ENCODE measurements at places on chromosomes 4 and X.

GRCh38 chr4:183398298-183399125 lies 45.9 kb upstream of the CDKN2AIP start:
- peak; percentile 58 for DNase-seq

DNA sequence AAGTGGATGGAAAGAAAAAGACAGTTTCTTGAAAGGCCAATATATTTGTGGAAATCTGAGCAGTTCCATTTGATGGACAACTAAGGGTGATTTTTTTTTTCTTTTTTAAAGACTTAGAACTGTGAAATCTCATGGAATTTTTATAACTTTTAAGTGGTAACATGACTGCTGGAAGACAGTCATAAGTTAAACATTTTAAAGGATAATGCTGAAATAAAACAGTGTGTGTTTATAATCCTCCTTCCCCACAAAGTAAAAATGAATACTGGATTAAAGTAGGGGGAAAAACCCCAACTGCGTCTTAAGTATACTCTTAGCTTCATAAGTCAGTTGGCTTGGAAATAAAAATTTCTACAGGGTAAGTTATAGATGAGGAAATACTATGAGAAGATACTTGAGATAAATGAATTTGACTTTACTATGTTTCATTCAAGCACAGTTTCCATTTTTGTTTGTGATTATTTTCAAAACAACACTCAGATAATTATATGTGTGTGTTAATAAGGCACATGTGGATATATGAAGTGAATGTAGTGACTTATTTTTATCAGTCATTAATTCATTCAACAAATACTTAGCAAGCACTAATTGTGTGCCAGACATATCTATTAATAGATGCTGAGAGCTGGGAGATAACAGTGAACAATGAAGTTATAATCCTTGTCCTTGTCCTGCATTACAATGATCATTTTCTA lies 129.2 kb upstream of the ETNPPL start:
- no peak for DNase-seq

- peak; percentile 26 for DNase-seq
These were observed 32.9 kb downstream of the HTT-AS start for GRCh38 chr4:3041192-3042142.

GRCh38 chr4:147683188-147683591 lies 773 bp downstream of the PRMT9 start:
- no peak for DNase-seq

GRCh38 chr4:56654238-56654632 lies 26.9 kb downstream of the HOPX start:
- DNase-seq: no peak

- no peak for DNase-seq
These were observed 929.1 kb downstream of the STIM2 start for GRCh38 chr4:27789773-27790172.

DNA sequence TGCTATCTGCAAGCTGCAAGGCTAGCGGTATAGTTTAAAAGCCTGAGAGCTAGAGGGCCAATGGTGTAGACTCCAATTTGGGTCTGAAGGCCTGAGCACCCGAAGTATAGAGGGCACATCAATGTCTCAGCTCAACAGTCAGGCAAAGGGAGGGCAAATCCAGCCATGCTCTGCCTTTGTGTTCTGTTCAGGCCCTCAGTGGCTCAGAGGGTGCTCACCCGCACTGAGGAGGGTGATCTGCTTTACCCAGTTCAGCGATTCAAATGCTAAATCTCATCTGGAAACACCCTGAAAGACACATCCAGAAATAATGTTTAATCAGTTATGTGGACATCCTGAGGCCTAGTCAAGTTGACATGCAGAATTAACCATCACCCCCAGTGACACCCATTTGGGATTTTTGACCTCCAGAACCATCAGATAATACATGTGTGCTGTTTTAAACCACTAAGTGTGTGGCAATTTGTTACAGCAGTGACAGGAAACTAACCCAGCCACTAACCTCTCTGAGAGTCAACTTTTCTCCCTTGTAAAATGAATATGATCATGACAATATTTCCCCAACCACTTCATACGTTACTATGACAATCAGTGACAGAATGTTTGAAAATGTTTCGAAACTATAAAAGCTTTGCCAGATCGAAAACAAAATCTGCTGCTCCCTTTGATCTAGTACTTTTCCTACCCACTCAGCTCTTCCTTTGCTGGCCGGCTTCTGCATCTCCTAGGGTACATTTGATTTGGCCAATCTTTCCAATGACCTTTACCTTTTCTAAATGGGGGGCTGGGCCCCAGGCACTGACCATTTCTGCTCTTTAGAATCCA lies 8.4 kb upstream of the TBL1X start:
- no peak for DNase-seq

DNA sequence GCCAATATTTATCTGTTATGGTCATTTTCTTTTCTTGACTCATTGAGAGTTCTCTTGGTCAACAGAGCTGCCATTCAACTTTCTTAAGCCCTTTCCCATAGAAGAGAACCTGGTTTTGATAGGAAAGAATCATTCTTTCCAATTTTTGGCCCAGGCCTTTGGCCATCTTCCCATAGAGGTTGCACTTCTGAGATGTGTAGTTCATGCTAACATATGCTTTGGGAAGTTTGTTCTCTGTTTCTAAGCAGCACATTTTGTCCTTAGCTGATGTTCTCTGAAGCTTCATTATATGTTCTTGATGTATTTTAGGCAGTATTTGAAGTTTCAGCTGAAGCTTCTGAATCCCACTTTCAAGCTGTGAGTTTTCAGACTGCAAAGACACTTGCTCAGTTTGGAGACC lies 161.1 kb downstream of the VEGFC start:
- no peak for DNase-seq

- no peak for DNase-seq
These were observed 1.6 kb upstream of the ASB5 start for GRCh38 chr4:176270669-176271068.

- no peak for DNase-seq
These were observed 222.6 kb downstream of the ENOX2 start for GRCh38 chrX:130680164-130681035.

DNA sequence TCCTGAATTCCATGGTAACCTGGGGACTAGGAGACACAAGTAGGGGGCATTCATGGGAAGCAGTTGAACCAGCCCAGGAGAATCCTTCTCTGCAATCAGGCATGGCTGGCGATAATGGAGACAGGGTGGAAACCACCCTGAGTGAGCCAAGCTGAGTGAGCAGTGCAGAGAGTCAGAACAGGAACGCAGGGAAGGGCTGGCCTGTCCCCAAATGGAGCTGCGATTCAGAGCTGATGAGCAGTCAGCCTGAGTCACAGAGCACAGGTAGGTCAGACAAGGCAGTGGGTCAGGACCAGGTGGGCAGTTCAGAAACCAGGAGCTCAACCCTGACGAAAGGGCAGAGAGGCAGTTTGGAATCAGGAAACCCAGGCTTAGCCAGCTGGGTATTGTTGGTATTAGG lies 129.0 kb downstream of the BTC start:
- DNase-seq: no peak

DNA sequence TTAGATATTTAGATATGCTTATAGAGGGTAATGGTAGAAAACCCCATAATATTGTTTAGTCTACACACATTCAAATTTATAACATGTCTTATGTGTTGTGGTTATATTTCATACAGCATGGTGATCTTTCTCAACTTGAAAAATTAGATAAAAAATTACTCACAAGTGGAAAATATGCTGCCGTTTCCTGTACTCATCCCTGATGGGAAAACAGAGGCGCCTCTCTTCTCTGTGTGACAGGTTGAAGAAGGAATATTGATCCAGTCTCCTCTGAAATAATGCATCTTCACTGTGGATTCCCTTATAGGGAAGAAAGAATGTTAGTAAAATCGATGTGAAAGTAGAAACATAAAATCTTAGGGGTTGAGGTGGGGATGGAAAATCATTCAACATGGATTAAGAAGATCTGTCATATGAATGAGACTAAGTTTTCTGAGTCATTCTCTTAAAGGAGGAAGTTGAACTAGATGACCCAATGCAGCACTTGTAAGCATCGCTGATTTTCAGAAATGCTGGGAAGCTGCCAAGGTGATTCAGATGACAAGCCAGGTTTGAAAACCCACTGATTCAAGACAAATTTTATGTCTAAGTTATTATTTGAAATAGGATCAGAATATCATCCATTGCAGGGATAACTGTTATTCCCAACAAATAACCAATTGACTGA lies 70.7 kb downstream of the ANKRD50 start:
- no peak for DNase-seq

GRCh38 chrX:1011691-1012283 lies 200.7 kb downstream of the CRLF2 start:
- DNase-seq: no peak

DNA sequence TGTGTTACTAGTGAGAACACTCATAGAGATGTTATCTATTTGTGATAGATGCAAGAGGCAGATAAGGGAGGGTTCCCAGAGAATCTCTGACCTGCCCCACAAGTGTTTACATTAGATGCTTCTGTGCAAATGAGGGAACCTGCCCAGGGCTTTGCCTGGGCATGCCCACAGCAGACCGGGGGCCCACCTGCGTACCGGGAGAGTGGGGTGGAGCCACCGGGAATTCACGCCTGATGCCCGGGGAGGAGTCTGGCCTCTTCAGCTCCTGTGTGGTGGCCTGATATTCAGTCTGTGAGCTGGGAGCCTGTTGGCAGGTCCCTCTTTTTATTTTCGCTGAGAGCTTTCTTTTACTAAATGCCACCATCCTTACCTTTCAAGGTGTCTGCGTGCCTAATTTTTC lies 155.7 kb downstream of the SNCA start:
- no peak for DNase-seq

DNA sequence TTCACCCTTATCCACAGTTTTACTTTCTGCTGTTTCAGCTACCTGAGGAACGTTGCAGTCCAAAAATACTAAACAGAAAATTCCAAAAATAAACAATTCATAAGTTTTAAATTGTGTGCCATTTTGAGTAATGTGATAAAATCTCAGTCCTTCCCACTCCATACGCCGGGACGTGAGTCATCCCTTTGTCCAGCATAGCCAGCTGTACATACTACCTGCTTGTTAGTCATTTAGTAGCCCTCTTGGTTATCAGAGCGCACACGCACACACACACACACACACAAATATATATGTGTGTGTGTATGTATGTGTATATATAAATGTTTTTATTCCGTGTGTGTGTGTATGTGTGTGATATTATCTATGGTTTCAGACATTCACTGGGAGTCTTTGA lies 4.8 kb upstream of the CCSER1 start:
- DNase-seq: no peak

DNA sequence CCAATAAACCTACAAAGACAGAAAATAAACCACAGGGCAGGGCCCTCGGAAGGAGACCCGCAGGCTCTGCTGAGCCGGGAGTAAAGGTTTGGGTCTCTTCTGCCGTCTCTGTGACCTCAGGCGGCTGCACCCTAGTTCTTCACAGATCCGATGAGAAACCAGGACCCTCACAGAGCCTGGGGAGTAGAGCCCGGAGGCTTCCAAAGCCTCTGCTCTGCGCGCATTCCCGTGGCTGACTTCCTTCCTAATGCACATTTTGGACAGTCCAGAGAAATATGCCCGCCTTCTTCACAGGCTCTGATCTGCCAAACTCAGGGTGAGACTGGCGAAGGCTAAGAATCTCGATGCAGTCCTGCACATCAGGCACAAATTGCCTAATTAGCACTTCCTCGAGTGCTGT lies 245.5 kb downstream of the EVC2 start:
- no peak for DNase-seq

- DNase-seq: no peak
These were observed 49.9 kb downstream of the PCDH7 start for GRCh38 chr4:30770049-30770549.

DNA sequence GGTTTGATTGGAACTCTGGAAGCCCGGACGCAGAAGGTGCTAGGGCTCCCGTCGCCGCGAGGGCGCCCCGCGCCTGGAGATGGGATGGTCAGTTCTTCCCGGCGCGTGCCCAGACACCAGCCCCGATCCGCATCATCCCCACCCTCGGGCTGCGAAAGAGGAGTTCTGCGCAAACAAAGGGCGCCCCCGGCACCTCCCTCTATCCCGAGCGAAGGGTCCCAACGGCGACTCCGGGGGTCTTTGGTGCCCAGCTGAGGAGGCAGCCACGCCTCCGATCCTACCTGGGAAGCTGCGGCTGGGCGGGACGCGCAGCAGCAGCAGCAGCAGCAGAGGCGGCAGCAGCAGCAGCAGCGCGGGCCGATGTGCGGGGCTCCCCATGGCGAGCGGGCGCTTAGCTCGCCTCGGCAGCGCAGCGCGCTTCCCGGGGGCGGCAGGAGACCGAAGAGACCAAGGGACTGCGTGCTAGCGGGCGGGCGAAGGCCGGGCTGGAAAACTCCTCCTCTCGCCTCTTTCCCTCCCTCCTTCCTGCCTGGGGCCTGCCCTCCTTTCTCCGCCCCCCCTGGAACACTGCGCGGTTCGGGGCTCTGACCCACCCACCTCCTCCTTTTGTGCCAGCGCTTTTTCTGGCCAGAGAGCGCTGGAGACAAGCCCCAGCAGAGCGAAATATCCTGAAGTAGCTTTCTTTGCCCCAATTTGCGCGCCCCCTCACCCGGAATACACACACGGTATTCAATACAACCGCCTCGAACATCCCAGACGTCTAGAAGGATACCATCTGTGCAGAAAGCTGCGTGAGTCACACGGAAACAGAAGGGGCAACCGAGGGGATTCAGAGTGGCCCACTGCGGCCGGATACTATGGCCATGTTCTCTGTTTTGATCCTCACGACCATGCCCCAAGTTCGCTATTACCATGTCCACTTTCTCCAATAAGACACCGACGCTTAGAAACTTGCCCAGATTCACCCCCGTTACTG lies at the start of gene SRPX:
Gene SRPX, minus strand, starts transcription at position 457 of the 976 bp plus-strand sequence. Its CDS starts 79 bp downstream, at position 378.
- DNase-seq: no peak

DNA sequence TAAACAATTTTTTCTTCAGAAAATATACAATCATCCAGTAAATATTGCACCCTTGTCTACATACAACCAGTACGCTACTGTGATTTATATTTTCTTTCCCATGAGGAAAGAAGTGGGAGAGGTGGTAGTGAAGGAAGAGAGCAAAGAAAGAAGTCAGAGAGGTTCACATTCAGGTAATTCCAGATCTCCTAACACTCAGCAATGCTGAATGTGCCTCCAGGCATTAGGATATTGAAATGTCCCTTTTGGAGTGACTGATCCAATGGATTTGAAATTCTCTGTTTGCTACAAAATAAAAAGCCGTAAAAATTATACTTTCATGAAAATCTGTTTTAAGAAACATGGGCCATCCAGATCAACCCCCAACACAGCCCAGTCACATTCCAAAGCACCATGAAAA lies 211.9 kb upstream of the NR3C2 start:
- DNase-seq: no peak

DNA sequence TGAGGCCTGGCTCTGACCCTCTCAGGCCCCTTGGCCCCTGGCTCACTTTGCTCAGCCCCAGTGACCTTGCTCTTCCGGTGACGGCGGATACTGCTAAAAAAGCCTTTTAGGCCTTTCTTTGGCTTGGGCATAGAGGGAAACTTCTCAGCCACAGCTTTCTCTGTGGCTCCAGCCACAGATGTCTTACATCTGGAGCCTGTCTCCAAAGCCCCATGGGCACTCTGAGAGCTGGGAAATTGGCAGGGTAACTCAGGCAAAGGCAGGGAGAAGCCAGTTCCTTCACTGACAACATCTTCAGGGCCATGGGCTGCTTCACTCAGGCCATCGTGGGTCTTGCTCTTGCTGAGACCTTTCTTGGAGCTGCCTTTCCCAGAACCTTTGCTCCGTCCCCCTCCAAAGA lies 12.8 kb downstream of the AMER1 start:
- DNase-seq: no peak

GRCh38 chr4:68905598-68905938 lies 46.0 kb downstream of the UGT2A3 start:
- DNase-seq: no peak

Measured in stimulated activated CD4-positive, alpha-beta T cell treated with anti-CD3 and anti-CD28 coated beads, Interleukin-4, amount 100 ng/mL, for 48 hours (primary cell).